ENCODE measurements at places on chromosomes 3 and 15.

DNA sequence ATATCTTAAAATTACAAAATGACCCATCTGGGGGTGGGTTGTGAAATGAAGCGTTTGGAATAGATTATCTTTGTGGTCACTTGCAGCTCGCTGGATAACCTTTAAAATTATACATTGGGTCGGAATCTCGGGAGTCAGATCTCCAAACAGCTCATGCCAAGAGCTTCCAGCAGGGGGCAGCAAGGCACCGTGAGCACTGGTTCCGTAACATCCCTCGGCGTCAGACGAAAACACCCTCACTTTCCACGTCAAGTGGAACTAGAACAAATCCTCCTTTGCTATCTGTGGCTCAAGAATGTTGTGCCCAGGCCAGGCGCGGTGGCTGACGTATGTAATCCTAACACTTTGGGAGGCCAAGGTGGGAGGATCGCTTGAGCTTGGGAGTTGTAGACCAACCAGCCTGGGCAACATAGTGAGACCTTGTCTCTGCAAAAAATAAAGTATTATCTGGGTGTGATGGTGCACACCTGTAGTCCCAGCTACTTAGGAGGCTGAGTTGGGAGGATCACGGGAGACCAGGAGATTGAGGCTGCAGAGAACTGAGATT lies 31.1 kb downstream of the UMPS start:
- peak; percentile 78 for DNase-seq

- DNase-seq = no peak
Measured at GRCh38 chr3:16987141-16987540, 102.4 kb downstream of the PLCL2 start.

DNA sequence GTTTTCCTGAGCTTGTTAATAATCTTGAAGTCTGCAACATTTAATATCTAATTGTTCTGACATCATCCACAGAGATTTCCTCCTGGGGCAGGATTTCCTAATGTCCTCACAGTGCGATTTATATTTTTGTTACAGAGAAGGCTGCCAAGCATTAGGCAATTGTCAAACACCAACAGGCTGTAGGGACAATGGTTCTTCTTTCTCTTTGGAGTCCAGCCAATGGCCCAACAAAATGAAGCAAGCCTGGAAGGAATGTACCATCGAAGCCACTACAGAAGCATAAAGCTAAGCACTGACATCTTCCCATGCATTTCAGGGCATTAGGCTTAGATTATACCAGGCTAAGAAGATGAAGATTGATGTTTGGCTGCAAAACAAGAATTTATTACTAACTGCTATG lies 173.0 kb upstream of the FRMD4B start:
- no peak for DNase-seq

DNA sequence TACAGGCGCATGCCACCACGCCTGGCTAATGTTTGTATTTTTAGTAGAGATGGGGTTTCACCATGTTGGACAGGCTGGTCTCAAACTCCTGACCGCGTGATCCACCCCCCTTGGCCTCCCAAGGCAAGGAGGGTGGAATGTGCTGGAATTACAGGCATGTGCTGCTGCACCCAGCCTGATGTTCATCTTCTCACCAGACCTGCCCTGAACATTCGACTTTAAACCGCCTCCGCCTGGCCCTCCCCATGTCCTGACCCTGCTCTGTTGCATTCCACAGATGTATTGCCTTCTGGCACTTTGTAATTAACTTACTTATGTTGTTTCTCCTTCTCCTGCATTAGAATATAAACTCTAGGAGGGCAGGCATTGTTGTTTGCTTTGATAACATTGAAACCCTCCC lies 102.1 kb downstream of the LINGO1 start:
- DNase-seq = no peak

- DNase-seq = peak; percentile 14
Measured at GRCh38 chr3:16370872-16371740, 106.1 kb downstream of the OXNAD1 start.

DNA sequence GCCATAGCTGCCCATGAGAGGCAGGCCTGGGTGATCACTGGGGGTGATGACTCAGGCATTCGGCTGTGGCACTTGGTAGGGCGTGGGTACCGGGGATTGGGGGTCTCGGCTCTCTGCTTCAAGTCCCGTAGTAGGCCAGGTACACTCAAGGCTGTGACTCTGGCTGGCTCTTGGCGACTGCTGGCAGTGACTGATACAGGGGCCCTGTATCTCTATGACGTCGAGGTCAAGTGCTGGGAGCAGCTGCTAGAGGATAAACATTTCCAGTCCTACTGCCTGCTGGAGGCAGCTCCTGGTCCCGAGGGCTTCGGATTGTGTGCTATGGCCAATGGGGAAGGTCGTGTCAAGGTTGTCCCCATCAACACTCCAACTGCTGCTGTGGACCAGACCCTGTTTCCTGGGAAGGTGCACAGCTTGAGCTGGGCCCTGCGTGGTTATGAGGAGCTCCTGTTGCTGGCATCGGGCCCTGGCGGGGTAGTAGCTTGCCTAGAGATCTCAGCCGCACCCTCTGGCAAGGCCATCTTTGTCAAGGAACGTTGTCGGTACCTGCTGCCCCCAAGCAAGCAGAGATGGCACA lies 5.3 kb downstream of the WDR6 start:
- no peak for DNase-seq

DNA sequence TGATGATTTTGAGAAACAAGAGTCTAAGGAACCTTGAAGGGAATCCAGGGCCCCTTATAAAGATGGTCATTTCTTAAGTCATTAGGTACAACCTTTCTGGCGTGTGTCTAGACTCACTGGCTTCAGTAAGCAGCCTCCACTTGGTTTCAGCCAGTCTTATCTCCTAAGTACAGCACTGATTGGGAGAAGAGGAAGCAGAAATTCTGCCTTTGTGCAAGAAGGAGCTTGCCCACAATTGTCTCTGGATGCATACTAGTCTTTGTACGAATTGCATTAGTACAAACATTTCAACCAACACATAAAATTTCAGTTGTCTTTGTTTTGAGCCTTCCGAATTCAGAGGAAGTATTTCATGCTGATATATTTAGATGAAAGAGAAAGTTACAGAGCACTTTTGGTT lies 139.4 kb downstream of the SLCO3A1 start:
- no peak for DNase-seq

DNA sequence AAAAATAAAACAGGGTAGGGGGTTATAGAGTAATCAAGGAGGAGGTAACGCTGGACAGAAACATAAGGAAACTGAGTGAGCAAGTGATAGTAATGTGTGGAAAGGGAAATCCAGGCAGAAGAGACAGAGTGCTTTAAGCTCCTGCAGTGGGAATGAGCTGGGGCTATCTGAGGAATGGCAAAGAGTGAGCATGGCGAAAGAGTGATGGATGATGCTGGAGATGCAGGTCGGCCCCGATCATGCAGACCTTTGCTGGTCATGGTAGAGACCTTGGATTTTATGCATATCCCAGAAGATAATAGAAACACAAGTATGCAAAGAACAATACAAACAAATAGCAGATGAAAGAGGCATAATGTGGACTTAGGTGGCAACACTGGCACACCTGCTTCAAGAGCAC lies 26.0 kb upstream of the ACAP2 start:
- no peak for DNase-seq

- no peak for DNase-seq
Measured at GRCh38 chr3:194189243-194189791, 53.4 kb downstream of the HES1 start.

GRCh38 chr3:151383111-151383510 lies 1.4 kb downstream of the P2RY12 start:
- DNase-seq = no peak

GRCh38 chr3:169186596-169186995 lies 476.9 kb downstream of the MECOM start:
- DNase-seq = no peak
